ENCODE measurements at places on chromosomes 7 and 10.
A peak's percentile ranks its signal among the peaks of the same experiment; 100 is the strongest.

- no peak for DNase-seq
These were observed 92.2 kb downstream of the GRK5 start for GRCh38 chr10:119299531-119299930.

GRCh38 chr7:22663357-22663718 lies 63.7 kb upstream of the IL6 start:
- DNase-seq = no peak

GRCh38 chr10:17479015-17479615 lies 24.7 kb upstream of the ST8SIA6 start:
- no peak for DNase-seq

GRCh38 chr10:48801001-48801421 lies 116.3 kb downstream of the WDFY4 start:
- DNase-seq = no peak

GRCh38 chr7:27897001-27897400 lies 157.0 kb downstream of the TAX1BP1 start:
- DNase-seq = no peak

DNA sequence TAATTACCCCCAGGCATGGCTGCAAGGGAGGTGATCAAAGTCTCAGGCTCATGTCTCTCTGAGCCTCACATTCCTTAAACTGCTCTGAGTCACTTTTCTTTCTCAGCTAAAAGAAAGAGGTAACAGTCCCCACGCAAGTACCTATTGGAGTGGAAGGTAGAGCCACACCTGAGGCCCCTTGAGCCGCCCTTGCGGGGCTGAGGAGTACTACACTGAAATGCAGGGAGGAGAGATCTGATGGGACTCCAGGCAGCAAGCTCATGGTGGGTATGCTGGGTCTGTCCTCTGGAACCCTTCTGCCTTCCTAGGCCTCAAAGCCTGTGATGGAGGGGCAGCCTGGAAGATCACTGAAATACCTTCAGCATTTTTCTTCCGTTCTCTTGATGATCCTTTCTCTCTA lies 960.0 kb downstream of the DNAJB9 start:
- no peak for DNase-seq

- no peak for DNase-seq
These were observed 89.5 kb downstream of the VPS41 start for GRCh38 chr7:38819463-38819862.

- DNase-seq = no peak
These were observed 320.4 kb downstream of the GLRX3 start for GRCh38 chr10:130456616-130457015.

DNA sequence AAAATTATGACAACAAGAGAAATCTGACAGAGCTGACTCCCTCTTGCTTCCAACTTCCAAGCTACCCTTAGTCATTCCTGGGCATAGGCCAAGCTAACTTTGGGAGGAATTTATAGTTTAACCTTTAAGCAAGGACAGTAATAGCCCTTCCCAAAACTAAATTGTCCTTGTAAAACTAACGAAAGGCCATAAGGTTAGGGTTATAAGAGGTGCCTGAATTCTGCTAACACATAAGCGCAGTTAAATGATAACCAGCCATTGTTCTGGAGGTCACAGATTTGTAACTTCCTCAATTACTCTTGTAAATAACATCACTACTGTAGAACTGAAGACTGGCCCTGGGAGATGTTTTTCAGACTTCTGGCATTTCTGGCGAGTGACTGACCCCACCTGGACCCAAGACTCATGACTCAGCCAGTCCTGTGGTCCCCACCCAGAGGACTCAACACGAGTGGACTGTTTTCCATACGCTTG lies 481.2 kb downstream of the KCNMA1 start:
- DNase-seq = no peak

DNA sequence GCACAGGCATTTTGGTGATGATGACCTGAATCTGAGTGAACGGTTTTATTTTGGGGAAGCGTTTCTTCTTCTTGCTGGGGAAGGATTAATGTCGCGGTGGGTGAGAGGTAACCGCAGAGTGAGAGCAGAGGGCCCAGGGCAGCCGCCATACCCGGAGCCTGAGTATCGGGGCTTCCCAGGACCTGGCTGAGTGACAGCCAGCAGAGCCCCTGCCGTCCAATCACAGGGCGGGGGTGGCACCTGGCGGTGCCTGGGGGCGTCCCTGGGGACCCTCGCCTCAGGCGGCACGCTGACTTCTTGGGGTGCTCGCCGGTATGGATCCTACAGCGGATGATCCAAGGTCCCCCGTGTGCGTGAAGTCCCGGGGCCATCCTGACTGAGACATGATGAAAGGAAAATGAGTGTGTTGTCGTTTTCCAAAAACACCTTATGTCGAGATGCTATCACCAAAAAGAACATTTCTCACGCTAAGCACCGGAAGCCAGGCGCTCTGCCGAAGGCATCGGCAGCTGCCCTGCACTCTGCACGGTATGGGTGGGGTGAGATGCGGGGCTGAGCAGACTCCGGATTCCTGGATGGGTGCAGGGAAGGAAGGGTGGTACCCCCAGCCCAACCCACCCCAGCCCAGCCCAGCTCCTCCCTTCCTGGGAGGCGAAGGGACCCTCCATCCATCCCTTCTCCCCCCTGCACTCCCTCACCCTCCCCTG lies 227.9 kb upstream of the SHH start:
- DNase-seq = no peak

DNA sequence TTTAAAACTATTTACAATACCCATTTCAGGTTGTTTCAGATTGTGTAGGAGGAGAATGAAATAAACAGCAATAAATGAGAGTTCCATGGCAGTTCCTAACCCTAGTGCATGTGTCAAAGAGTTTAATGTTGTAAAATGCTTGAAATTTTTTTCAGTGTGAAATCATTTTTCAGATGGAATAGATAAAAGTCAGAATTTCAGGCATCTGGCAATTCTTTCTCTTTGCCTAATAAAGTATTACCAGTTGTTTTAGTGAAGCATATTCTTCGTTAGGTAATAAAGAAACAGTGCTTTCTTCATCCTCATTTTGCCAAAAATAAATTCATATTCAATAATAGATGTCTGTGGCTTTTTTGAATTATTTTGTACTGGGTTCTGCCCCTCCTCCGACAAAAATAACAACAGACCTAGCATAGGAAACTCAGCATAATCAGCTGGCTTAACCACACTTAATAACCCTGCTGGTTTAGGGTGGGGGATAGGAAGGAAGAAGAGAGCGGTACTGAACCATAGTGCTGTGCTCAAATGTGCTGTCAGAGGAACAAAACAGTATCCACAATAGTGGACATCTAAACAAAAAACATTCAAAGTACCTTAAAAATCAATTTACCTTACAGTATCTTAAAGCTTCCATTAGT lies 39.1 kb downstream of the MINDY3 start:
- DNase-seq = no peak

DNA sequence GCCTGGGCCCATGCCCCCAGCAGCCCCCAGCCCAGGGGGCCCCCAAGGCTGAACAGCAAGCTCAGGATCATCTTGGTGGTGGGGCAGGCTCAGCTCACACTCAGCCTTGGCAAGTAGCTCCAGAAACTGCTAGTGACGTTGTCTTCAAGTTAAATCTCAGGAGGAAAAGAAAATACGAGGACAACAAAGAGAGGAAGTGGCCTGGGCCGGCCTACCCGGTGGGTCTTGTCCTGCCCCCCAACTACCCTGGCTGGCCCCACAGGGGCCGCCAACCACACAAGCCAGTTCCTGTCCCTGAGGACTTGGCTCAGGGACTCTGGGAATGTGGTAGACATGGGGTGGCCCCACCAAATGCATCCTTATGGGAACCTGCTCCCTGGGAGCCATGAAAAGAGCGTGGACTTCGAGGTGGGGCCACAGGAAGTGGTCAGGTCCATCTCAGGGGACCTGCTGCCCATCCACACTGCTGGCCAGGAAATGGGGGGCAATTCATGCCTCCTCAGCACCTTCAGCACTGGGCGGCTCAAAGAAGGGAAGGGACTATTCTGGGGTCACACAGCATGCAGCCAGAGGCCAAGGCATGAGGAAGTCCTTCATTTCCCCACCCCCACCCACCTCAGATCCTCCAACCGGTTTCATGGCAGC lies at the start of gene MMRN2:
Gene MMRN2, minus strand, starts transcription at position 145 of the 645 bp plus-strand sequence. Its CDS starts 74 bp downstream, at position 71.
- DNase-seq = no peak

DNA sequence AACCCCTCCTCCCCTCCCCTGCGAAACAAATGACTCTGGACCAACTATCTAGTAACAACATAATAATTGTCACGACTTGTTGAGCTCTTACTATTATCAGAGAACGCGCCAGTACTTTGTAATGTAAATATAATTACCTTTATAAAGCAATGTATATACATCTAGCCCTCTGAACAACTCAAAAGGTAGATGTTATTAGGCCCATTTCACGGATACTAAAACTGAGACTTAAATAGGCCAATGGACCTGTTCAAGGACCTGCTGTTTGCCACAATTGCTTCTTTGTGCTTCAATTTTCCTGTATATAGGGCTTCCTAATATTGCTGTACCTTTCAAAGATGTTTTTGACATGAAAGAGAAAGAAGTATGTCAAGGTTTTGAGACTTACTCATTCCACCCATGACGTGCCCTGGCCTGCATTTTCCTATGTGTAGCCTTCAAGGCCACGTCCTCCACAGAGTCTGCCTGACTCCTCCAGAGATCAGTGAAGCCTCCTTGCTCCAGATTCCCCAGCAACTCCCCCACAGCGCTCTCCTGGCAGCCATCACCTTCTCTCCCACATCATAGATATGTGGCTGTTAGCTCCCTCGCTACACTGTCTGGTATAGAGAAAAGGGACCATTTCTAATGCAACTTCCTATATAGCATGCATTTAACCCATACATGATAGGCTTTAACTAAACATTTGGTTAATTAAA lies 156.6 kb downstream of the SKIDA1 start:
- no peak for DNase-seq

DNA sequence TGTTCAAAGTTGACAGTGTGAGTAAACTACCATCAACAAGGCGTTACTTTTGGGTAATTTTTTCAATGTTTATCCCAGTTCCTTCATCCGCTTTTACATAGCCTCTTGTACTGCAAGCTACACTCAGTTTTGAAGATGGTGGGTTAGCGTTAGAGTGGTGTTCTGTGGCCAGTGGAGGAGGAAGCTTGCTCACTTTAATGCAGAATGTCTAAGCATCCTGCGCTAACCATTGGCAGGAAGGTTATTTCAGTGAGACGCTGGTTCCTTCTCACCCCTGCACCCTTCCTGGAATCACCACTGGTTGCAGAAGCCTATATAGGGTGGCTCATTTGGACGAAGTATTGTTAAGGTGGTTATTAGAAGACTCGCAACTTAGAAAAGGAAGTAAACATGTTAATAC lies 159.1 kb downstream of the CELF2 start:
- no peak for DNase-seq

DNA sequence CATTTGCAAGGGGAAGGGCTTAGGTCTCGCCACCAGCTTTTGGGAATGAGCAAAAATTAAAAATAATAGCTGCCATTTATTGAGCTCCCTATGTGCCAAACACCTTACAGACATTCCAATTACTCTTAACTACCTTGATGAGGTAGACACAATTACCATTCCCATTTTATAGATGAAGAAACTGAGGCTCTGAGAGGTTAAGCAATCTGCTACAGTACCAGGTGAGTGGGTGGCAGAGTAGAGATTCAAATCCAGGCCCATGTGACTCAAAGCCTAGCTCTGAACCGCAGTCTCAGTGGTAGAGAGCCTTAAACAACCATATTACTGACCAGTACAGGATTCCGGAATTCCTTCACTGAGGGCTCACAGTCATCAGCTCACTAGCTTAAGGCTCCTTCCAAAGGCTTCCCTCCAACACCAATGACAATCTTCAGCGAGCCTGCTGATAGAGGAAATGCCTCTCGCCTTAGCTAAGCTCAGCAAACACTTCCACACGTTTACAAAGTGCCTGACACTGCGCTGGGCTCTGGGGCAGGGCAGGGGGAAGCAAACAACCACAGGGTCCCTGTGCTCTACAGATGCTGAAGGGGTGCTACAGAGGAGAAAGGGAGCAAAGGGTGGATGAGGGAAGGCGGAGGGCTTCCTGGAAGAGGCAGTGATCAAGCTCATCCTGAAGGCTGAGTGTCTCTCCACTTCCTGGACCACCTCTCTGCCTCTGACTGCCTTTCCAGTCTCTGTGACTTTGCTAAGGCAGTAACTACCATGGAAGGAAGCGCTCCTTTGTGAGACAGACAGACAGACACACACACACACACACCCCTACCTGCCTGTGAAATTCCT lies 7.4 kb downstream of the LRRC20 start:
- DNase-seq = no peak

GRCh38 chr7:8434290-8435002 lies 1.0 kb downstream of the NXPH1 start:
- peak; percentile 69 for DNase-seq

GRCh38 chr7:158995514-158995913 lies 139.2 kb downstream of the DYNC2I1 start:
- DNase-seq = no peak

DNA sequence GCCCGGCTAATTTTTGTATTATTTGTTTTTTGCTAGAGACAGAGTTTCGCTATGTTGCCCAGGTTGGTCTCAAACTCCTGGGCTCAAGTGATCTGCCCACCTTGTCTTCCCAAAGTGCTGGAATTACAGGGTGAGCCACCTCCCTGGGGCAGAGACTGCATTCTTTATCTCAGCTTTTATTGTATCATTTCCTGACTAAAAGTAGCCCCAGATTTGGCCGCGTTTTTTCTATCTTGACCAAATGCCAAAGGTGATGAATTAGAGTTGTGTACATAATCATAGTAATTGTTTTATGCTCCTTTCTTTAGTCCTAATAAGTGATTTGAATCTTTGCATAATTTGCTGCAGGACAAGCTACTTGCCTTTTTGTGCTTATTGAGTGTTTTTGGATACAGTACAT lies 3.1 kb upstream of the SMNDC1 start:
- no peak for DNase-seq

DNA sequence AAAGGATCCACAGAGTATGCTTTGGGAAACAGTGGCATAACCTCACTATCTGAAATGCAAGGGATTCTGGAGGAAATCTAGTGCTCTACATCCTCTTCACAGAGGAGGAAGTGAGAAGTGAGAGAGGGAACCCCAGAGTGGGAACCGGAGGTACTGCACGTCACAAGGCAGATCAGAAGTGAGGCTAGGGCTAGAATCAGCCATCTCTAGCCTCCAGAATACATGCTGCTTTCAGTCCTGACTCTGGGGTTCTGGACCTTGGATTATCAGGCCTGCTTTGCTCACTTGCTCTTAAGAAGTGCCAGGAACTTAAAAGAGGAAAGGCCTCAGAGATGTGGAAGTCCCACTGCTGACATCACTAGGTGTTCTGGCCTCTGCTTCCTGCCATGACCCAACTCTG lies 25.7 kb downstream of the ZNF503 start:
- no peak for DNase-seq

GRCh38 chr7:128145191-128145590 lies 95.9 kb upstream of the LEP start:
- no peak for DNase-seq

Measured in brain (organoid and tissue), 16 donors.